NCI-H1105 treated with DMSO at 0.1 percent for 48 hours (cell line): ENCODE measurements at places on chromosomes 16 and 17.

GRCh38 chr16:80875616-80876015 lies 71.2 kb upstream of the CDYL2 start:
- no peak for DNase-seq

GRCh38 chr17:19487024-19487600 lies 46.5 kb upstream of the SLC47A1 start:
- no peak for DNase-seq

DNA sequence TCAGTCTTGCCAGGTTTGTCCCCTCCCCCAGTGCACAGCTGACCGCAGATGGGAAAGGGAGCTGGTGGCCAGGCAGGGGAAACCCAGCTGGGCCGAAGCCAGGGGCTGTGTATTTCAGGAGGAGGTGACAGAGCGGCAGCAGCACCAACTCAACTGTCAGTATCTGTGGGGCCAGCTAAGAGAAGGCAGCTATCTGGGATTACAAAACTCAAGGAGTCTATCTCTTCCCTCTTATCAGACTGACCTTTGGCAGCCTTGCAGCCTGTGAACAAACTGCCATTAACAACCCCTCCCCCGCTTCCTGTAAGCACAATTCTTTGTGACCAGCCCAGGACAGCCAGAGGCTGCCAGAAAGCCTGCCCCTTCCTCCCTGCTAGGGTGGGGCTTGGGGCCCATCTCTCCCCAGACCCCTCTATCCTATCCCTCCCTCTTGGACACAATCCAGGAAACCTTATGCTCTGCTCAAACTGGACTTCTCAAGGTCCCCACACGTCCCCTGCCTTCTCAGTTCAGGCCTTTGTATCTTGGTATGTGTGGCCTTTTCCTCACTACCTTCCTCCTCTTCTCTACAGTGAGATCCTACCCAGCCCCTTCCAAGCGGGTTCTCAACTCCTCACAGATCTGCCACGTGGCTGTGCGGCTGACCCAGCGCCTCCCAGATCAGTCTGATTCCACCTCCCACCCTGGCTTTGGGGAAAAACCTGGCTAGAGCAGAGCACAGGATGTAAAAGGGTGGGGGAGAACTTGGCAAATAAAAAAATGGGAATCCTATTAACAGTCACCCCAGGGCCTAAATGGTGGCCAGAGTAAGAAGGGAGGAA lies 10.5 kb downstream of the ST3GAL2 start:
- DNase-seq = no peak

- DNase-seq = peak; percentile 2
These were observed at the start of gene GNG13 for GRCh38 chr16:799948-800833. Gene GNG13 (minus strand): TSS chr16:800734. CDS start chr16:799077, 1,657 bp downstream.

GRCh38 chr16:31916056-31916488 lies 42.5 kb downstream of the ZNF267 start:
- DNase-seq = no peak

DNA sequence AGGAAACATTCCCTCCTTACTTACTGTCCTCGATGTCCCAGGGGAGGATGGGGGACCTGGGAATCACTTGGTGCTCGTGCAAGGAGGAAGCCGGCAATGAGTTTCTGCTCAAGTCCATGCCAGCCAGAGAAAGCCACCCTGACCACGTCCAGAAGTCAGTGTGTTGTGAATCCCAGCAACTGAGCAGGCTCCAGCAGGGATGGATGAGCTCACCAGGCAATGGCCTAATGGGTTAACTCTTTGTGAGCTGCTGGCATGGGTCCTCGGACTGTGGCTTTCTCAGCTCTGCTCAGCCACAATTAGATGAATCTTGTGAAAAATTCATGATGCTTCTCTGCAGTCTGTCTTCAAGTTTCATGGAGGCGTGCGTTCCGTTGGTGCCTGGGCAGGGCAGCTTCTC lies at the start of gene PIRT:
Gene PIRT (minus strand): TSS at position 167 of the 400 bp plus-strand sequence. CDS start 12,442 bp downstream, outside the sequence.
- no peak for DNase-seq

DNA sequence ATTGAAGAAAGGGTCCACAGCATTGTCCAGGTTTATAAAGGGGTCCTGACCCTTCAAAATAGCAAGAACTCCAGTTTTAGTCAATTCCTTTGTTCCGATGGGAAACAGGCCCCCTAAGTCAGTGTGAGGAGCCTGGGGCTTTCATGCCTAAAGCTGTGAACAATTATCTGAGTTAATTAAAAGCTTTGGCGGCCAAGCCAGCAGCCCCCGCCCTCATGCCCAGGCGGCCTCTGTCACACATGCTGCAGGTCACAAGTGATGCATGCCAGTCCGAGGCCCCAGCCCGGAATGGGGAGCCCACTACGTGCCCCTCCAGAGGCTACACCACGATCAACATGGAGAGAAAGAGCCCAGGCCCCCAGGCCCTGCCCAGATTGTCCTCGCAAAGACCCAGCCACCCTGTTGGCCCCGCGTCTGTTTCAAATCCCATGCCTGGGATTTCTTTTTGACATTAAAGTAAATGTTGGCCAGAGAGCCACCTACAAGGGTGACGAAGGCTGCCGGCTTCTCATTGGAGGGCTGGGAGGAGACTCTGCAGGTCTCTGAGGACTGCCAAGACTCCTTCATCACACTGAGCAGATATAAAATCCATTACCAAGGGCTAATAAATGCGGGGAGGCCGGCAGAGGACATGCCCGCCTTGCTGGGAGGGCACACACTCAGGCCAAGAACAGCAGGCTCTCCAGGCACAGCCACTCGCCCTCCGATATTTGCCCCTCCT lies 14.5 kb upstream of the PITPNM3 start:
- no peak for DNase-seq

DNA sequence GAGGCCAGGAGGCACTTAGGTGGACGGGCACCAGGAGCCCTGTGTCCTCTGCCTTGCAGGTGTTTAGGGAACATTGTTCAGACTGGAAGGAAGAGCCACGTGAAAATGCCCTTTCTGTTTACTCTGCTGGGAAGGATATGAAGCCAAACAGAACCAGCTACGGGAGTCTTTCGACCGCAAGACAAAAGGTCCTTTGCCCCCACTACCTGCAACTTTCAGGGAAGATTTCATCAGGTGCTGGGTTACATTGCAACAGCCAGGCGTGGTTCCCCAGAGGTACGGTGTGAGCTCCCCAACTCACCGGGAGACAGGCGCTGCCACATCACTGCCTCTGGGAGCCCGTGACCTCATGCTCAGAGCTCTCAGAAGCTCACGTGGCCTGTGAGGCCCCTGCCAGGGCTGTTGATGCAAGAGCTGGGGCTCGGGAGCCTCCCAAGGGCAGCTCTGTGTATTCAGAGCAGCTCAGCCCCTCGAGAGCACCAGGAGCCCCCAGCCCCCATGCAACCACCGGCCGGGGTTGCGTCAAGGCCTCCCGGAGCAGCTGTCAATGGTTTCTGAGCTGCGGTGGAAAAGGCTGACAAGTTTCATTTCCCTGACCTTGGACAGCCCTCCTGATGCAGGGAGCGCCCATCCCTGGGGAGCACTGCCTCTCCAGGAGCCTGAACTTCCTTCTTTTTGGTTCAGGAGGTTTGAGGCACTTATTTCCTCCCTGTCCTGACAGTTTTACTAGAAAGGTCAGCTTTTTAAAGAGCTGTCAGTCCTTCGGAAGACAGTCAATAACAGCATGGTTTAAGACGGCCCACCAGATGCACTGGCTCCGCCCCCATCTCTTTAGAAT lies 42.1 kb downstream of the TBC1D16 start:
- DNase-seq = no peak

DNA sequence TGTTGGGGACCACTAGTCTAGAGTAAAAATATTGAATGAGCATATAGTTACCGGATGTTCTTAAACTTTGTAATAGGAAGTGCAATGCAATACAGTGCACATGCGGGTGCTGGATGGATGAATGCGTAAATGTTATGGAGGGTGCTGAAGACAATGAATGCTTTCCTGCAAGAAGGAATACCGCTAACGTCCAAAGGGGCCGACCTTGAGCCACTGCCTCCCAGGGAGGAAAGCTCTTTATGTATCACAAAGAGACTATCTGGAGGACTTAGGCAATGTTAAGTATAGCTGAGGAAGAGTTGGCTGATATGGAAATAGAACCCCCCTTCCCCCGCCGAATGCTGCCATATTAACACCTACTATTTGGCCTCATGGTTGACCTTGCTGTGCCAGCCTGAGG lies 27.5 kb upstream of the SHCBP1 start:
- DNase-seq = no peak
